Ecto neural progenitor cell (in vitro differentiated cells): ENCODE measurements at places on chromosomes 12 and 14.

DNA sequence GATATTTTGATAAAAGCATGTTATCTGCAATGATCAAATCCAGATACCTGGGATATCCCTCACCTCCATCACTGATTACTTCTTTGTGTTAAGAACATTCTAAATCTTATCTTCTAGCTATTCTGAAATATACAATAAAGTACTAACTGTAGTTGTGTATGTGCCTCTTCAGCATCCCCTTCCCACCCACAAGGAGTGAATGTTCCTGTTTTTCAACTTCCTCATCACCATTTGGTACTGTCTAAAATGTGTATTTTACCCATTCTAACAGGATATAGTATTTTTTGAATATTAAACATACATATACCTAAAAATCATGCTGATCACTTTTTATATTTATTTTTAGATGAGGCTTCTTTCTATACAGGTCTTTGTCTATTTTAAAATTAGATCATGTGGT lies 1252.6 kb downstream of the TMEM121 start:
- DNase-seq: no peak

GRCh38 chr12:124727922-124728321 lies 135.7 kb downstream of the SCARB1 start:
- DNase-seq: no peak

GRCh38 chr14:54822685-54823084 lies 79.9 kb downstream of the GCH1 start:
- no peak for DNase-seq

DNA sequence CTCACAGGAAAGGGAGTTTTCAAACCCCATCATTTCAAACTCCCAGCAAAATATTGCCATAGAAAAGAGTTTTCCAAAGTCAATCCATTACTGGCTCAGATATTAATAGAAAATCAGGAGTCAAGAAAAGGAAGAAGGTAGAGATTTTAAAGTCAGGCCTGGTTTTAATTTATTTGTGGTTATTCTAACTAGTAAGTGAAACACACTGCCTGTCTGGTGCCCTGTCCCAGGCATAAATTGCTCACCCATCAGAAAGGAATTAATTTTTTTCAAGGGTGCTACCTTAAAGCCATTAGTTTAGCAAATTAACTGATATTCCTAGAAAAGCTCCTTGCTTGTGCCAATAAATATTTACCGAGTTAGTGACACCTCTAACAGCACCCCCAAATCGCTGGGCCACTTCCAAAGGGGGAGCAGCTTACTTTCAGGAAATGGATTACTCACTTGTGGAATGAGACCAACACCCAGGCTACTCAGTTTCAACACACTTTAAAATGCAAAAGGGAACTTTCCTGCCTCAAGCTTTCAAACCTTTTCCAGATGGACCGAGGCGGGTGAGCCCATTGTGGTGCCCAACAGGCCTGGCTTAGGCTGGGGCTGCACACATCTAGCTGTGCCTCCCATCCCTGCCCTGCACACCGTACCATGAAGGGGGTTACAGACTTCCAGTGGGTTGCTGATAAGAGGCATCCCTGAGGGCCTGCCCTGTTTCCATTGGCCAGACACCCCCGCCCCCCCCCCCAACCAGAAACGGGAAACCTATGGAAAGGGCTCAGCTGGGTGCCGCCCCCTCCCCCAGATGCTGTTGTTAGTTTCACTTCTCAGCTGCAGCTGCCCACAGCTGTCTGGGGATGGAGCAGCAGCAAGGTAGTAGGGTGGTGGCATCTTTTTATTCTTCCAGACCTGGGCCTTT lies 117.2 kb downstream of the SAMD4A start:
- DNase-seq: peak; percentile 54

GRCh38 chr14:60161196-60162107 lies 3.7 kb downstream of the DHRS7 start:
- no peak for DNase-seq

- DNase-seq: no peak
Observed at GRCh38 chr12:64706857-64707256, 52.3 kb downstream of the GNS start.

DNA sequence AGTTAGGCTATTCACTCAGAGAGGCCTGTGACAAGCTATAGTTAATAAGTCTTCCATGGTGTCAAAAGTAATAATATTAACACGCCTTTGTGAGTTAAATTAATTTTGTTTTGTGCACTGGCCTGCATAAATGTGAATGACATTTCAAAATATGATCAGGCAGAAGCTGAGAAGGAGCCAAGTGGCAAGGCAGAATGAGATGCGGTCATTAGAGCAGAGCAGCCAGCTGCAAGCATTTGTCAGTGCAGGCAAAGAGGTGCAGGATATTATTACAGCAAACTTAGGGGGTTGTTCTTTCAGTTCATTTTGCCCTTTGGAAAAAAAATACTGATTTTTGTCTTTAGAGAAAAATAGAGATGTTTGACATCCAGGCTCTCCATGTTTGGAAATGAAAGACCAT lies 364.5 kb downstream of the PAWR start:
- DNase-seq: no peak
